ENCODE measurements at places on chromosomes 5 and 9. TPM values are rescaled to one million over a fixed set of nuclear protein-coding genes. Genes with fewer than 3 reads are reported as not detected.
A peak's percentile ranks its signal among the peaks of the same experiment; 100 is the strongest.

Gene IL4
- total RNA-seq: not detected

Gene UNC5A
- total RNA-seq: not detected

Gene PCDH12
- not detected for total RNA-seq

Gene HNRNPK
- total RNA-seq: 497 TPM

DNA sequence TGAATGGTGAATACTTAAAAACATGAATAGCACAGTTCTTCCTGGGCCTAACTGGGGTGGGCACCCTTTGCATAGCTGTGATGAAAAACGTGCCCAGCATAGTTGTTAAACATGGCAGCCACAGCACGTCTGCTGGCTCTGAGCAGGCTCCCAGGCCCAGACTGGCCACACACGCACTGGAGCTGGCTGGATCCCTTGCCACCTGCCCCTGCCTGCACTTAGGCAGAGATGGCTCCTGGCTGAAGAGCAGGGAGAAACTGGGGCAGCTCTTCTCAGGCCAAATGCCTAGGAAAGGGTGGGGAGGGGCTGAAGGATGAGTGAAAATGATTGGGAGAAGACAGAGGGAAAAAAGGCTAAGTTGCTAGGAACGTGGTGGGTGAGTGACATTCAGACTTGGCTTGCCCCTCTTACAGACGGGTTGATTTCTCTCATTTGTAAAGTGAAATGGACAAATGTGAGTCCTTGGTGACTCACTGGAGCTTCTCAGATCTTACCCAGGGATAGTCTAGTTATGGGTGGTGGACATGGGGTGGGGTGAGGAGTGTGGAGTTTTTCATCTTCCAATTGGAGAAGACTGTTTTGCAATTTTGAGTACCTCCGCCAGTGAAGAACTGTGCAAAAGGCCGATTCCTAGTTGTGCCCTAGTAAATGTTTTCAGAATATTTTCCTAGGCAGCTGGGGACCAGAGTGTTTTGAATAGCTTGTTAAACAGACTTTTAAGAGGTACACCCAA lies 42.4 kb downstream of the TRIO start:
- no peak for DNase-seq
- no peaks in the 10 kb centered on the region for H3K27me3 ChIP-seq
- peak overlapping the region; percentile 52 for H3K4me3 ChIP-seq
- peaks cover 96% of the 10 kb centered on the region for H3K4me1 ChIP-seq
- H3K27ac ChIP-seq: peak overlapping the region; percentile 96

GRCh38 chr5:169089343-169089742 lies 211.6 kb downstream of the SLIT3 start:
- no peak overlapping the region for H3K4me3 ChIP-seq
- no peak for DNase-seq
- no peak overlapping the region for H3K27ac ChIP-seq
- H3K36me3 ChIP-seq: peaks cover 2% of the 10 kb centered on the region
- no peaks in the 10 kb centered on the region for H3K4me1 ChIP-seq

GRCh38 chr5:131466171-131466766 lies 168.8 kb downstream of the RAPGEF6 start:
- no peak overlapping the region for H3K27ac ChIP-seq
- no peak overlapping the region for H3K4me3 ChIP-seq
- H3K36me3 ChIP-seq: peaks cover 29% of the 10 kb centered on the region
- peaks cover 6% of the 10 kb centered on the region for H3K4me1 ChIP-seq
- H3K27me3 ChIP-seq: no peaks in the 10 kb centered on the region

DNA sequence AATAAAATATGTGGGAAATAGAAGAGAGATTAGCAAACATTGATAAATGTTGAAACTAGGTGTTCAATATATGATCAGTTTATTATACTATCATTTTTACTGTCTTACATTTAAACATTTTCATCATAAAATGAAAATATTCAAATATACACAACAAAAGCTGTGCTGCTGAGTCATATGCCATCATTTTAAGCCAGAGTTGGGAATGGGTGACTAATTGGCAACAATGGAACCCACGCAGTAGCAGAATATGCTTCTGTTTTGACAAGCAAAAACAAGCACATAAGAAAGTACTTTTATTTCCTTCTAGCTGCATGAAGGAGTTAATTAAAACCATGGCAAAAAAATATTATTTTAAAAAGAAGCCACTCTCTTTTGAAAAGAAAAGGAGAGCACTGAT lies 340.0 kb upstream of the EDIL3 start:
- no peaks in the 10 kb centered on the region for H3K36me3 ChIP-seq
- peaks cover 10% of the 10 kb centered on the region for H3K4me1 ChIP-seq
- no peak overlapping the region for H3K27ac ChIP-seq
- H3K4me3 ChIP-seq: no peak overlapping the region
- no peak for DNase-seq

DNA sequence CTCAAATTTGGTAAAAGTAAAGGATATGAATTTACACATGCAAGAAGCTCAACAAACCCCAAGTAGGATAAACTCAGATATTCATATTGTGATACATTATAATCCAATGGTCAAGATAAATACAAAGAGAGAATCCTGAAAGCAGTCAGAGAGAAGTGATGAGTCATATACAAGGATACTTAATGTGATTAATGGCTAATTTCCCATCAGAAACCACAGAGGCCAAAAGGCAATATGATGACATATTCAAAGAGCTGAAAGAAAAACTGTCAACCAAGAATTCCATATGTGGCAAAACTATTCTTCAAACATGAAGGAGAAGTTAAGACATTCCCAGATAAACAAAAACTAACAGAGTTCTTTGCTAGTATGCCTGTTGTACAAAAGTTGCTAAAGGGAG lies 19.5 kb upstream of the IRF1 start:
- H3K27ac ChIP-seq: no peak overlapping the region
- no peak overlapping the region for H3K4me3 ChIP-seq
- peaks cover 5% of the 10 kb centered on the region for H3K36me3 ChIP-seq

DNA sequence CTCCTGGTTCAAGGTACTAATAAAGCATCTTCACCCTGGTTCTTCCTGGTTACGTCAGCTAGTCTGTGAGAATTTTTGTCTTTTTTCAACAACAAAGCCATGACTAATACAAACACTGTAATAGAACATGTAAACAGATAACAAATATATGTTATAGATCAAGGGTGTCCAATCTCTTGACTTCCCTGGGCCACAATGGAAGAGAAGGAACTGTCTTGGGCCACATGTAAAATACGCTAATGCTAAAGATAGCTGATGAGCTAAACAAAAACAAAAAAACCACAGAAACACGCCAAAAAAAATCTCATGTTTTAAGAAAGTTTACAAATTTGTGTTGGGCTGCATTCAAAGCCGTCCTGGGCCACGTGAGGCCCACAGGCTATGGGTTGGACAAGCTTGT lies 124.5 kb upstream of the GNA14 start:
- H3K4me3 ChIP-seq: no peak overlapping the region
- no peaks in the 10 kb centered on the region for H3K4me1 ChIP-seq
- no peak for DNase-seq
- no peak overlapping the region for H3K27ac ChIP-seq
- H3K36me3 ChIP-seq: peaks cover 35% of the 10 kb centered on the region
- H3K27me3 ChIP-seq: no peaks in the 10 kb centered on the region

GRCh38 chr9:84266087-84266561 lies 74.4 kb downstream of the SLC28A3 start:
- H3K4me1 ChIP-seq: peaks cover under 1% of the 10 kb centered on the region
- no peaks in the 10 kb centered on the region for H3K36me3 ChIP-seq
- no peak overlapping the region for H3K4me3 ChIP-seq
- H3K27ac ChIP-seq: no peak overlapping the region
- DNase-seq: no peak
- H3K27me3 ChIP-seq: peaks cover 13% of the 10 kb centered on the region

DNA sequence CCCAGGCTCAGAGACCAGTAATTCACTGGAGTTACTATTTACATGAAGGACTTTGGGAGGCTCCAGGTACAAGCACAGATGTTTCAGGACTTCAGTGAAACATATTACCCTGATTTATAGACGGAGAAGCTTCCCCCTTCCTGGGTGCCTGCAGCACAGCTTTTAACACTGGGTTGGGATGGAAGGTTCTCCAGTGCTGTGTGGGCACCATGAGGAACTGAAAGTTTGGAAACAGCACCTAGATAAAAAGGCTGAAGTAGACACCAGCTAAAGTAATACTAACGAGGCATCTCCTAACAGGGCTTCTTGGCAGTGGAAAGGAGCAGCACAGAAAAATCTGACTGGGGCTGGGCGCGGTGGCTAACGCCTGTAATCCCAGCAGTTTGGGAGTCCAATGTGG lies 70.7 kb downstream of the GCNT1 start:
- H3K36me3 ChIP-seq: no peaks in the 10 kb centered on the region
- H3K27ac ChIP-seq: no peak overlapping the region
- peaks cover 33% of the 10 kb centered on the region for H3K4me1 ChIP-seq
- no peak overlapping the region for H3K4me3 ChIP-seq
- no peak for DNase-seq

DNA sequence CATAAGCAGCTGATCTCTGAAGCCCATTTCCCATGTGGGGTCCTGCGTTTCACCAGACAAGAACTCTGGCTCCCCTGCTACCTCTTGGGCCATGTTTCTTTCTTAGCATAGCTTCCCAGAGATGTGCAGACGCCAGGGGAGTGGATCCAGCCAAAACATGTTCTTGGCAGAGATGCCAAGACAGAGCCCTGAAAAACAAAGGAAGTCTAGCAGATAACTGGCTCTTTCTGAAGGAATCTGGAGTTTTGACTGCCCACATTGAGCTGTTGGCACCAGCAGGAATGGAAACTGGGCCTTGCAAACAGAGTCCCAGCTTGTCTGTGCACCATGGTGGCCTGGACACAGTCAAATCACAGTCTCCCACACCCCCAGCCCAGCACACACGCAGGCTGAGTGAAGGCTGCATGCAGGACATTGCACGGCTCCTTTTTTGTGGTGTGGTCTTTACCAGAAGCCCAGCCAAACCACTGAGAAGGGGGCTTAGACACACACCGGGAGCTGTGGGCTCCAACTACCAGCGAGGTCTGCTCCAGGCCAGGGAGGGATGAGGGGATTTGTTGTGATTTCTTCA lies 114.7 kb downstream of the SNX18 start:
- H3K4me3 ChIP-seq: no peak overlapping the region
- H3K36me3 ChIP-seq: peaks cover 2% of the 10 kb centered on the region
- peak; percentile 62 for DNase-seq
- H3K4me1 ChIP-seq: no peaks in the 10 kb centered on the region
- no peaks in the 10 kb centered on the region for H3K27me3 ChIP-seq
- no peak overlapping the region for H3K27ac ChIP-seq

- peaks cover 32% of the 10 kb centered on the region for H3K4me1 ChIP-seq
- H3K36me3 ChIP-seq: no peaks in the 10 kb centered on the region
- no peak overlapping the region for H3K4me3 ChIP-seq
- no peaks in the 10 kb centered on the region for H3K27me3 ChIP-seq
- no peak for DNase-seq
These were observed 235.7 kb upstream of the ELL2 start for GRCh38 chr5:96197347-96197746.

GRCh38 chr9:2531481-2531880 lies 90.1 kb upstream of the VLDLR start:
- H3K27ac ChIP-seq: no peak overlapping the region
- H3K27me3 ChIP-seq: no peaks in the 10 kb centered on the region
- H3K4me3 ChIP-seq: no peak overlapping the region
- peaks cover 3% of the 10 kb centered on the region for H3K36me3 ChIP-seq
- no peak for DNase-seq
